Cerebellum (tissue), 4 donors: ENCODE measurements at places on chromosomes 1 and 21.

GRCh38 chr1:180548686-180549317, 10.0 kb upstream of the OVAAL start:
- no peak for DNase-seq

GRCh38 chr1:115794976-115795639, 26.6 kb upstream of the CASQ2 start:
- DNase-seq: no peak

DNA sequence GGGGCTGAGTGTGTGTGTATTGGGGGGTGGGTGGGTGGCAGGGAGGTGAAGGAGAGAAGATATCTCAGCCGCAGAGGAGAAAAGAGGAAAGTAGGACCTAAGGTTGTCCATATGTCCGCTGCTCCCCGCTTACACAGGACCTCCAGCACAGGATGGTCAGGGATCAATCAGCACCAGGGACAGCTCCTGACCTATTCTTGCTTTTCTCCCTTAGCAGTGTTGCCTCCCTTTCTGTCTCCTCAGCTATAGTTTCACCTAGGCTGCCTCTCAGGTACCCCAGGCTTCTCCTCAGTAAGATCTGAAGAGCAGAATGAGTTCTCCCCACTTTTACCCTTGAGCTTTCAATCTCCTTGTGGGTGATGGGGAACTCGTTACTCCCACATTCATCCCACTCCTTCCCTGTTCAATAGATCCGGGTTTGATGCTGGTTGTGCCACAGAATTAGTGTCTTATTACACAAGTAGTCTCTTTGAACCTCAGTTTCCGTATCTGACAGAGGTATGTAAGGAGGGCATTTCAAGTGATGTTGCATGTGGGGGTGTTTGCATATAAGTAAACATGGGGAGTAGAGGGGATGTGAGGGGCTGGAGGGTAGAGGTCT, 1.4 kb upstream of the DPH2 start:
- DNase-seq: no peak

DNA sequence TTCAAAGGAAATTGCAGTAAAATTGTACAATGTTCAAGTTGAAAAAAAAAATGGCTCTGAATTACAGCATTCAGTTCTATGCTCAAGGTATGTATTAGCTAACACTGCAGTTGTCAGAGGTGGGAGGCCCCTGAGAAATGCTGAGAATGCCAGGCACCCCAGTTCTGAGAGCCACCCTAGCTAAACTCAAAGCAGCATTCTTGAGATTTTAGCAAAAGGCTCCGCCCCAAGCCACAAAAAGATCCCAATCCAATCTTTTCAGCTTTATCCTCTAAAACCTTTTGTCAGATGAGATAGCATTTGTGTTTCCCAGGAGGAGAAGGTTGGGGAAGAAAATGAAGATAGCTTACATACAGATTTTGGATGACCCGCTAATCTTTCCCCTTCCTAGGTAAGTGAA, 68.8 kb downstream of the SMYD2 start:
- DNase-seq: no peak
